ENCODE measurements at places on chromosomes 16 and 17. TPM values are rescaled to one million over a fixed set of nuclear protein-coding genes. Genes with fewer than 3 reads are reported as not detected.

HAPSTR1 gene
- 37.7 TPM for polyA plus RNA-seq

CPNE7 gene
- polyA plus RNA-seq = not detected

CBLN1 gene
- polyA plus RNA-seq = 1.1 TPM

APOH gene
- not detected for polyA plus RNA-seq
